GM23248 (cell line): ENCODE measurements at places on chromosomes 4 and X.

GRCh38 chr4:168856312-168856711 lies 153.7 kb downstream of the CBR4 start:
- peak; percentile 77 for DNase-seq

DNA sequence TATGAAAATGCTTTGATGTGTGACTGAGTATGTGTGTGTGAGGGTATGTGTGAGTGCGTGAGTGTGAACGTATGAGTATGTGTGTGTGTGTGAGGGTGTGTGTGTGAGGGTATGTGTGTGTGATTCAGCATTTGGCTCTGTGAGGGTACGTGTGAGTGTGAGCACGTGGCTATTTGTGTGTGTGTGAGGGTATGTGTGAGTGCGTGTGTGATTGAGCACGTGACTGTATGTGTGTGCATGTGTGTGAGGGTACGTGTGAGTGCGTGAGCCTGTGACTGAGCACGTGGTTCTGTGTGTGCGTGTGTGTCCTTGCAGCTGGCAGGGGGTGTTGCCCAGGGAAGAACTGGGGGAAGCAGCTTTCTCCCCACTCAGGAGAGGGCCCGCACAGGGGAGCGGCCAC lies 16.1 kb upstream of the PPP2R3B start:
- DNase-seq = no peak

GRCh38 chrX:118475903-118476302 lies 19.7 kb upstream of the DOCK11 start:
- no peak for DNase-seq

DNA sequence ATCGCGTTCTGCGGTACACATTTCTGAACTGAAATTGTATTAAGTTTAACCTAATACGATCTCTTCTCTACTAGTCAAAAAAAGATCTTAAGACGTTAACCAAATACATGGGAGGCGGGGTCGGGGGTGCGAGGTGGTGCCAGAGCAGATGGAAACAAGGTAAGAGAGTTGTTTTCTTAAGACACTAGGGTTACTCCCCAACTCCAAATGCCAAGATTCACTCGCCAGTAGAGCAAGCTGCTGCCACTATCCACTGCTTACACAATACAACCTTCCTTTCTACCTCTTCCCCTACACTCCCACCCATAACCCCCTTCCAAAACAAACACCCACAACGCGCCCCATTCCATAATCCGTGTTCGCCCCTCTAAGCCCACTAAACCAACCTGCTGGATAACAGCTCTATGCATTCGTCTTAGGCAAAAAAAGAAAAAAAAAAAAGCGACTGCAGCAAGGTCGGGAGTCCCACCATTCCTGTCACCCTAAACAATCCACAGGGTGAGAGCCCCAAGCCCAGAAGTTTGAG lies 1.3 kb downstream of the LCORL start:
- peak; percentile 45 for DNase-seq

DNA sequence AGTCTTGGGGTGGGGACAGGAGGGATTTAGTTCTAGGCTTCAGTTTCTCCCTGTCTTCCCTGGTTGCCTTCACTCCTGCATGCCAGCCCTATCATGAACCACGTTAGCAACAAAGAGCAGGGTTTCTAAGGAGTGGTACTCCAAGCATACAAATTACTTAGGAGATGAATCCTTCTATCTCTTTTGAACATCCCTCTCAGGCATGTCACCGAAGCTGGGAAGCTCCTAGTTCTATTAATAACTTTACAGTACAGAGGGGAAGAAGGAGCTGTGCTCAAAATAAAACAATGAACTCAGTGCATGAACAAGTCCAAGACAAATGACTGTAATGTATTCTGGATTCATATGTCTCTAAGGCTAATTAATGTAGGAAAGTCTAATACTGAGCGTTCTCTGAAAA lies 450.6 kb upstream of the RASGEF1B start:
- no peak for DNase-seq

DNA sequence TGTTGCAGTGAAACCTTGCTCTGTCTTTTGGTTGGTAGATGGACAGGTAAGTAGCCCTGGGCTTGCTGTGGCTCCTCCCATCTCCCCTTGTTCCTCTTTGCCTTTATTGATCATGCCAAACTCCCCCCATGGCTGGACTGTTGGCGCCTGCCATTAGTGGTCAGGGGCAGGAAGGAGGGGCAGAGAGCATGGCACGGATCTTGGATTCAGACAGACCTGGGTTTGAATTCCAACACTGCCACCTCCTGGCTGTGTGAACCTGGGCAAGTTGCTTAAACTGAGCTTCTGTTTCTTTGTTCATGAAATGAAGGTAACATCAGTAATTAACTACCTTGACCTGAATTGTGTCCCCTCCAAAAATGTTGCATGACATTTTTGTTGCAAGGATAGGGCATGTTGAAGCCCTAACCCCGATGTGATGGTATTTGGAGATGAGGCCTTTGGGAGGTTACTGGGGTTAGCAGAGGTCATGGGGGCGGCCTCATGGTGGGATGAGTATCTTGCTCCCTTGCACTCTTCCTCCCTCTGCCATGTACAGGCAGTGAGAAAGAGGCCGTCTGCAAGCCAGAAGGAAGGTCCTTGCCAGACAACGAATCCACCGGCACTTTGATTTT lies 6.0 kb downstream of the SLC2A9 start:
- DNase-seq = peak; percentile 52

- peak; percentile 95 for DNase-seq
Measured at GRCh38 chr4:52051615-52052474, 741 bp downstream of the SPATA18 start.

DNA sequence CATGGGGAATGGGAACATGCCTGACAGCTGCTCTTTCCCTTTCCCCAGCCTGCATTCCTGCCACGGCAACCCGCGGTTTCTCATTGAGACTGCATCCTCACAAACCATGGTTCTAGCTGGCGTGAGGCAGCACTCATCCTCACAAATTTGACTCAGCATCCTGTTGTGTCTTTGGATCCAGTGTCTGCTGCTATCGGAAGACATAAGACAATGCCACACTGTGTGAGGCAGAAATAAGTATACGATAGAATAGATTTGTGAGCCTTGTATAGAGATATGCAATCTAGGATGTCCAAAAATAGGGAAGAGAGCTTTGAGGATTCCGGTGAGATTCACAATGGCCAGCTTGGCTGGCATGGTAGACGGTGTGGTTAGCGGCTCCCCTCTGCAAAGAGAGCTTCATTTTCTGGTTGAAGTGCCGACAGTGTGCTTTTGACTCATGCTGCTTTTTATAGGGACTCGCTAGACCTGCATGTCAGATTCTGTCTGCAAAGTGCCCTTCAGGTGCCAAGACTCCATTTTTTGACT lies 161.3 kb upstream of the PSAPL1 start:
- DNase-seq = no peak

DNA sequence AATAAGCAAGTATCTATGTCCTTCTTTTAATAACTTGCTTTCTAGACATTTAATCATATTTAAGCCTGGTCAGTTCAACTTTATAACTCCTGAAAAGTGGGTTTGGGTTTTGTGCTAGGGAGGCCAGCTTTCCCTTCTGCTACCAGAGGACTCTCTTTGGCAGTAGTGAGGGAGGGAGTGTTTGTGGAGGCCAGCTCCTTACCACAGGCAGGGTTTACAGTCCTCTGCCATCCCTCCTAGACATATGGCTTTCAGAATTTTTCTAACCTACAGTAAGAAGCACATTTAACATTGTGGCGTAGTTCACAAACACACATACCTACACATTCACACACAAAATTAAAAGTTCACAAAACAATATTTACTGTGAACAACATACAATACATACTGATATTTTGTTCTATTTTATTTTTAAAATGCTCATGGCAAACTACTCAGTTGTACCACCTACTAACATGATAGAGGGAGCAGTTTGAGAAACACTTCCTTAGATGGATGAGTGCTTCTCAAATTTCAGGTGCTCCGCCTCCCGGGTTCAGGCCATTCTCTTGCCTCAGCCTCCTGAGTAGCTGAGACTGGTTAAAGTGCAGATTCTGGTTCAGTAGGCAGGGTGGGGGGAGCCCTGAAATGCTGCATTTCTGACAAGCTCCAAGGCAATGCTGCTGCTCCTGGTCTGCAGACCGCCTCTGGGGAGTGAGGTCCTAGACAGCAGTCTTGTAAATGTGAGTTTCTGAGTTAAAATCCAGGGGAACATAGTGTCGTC lies 86.7 kb downstream of the PTTG2 start:
- DNase-seq = no peak

DNA sequence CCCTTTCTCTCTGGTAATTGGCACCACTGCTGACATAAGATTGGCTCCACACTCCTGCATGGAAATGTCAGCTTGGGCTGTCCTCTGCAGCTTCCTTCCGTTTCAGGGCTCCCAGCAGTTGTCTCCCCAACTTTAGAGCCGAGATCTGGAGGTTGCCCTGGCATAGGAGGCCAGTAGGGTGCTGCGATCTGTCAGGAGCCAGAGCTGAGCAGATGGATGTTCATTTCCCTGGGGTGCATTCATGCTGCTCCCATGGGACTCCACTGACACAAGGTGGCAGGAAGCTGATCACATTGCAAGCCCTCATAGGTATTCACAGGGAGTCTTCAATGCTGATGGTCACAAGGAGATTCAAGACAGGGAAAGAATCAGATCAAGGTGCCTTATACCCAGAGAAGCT lies 116.6 kb upstream of the RAI2 start:
- no peak for DNase-seq

DNA sequence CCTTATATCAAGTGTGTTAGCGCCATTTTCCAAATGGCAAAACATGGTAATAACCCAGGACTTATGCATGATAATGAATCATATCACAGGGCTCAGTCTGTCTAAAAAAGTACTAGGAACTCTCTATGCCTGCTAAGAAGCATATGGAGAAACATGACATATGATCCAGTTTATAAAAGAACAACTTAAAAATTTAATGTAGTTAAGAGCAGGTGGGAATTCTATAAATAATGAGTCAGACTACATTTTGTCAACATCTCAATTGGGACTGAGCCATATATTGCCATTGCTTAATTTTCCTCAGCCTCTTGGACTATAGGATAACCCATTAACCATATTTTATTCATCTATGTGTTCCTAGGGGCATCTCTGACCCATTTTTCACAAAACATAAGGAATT lies 360.4 kb upstream of the AGA start:
- no peak for DNase-seq

- no peak for DNase-seq
Measured at GRCh38 chrX:47172549-47172948, 21.1 kb upstream of the UBA1 start.

- DNase-seq = no peak
Measured at GRCh38 chr4:47824840-47825239, 13.0 kb downstream of the CORIN start.

DNA sequence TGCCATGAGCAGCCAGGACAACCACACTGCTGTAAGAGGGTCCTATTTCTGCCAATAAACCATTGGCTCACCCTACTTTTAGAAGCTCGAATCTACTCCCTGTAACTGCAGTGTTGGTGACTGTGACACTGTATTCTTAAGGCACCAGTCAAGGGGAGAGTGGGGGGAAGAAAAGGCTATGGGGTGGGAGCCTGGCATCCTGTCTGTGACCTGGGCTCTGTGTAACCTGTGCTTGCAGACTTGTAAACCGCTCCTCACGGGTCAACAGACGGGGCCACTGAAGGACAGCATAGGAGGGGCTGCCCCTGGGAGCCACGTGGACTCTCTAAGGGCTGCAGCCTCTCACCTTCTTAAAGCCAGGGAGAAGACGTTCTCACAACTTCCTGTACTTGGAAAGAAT lies 42.2 kb upstream of the ENPP6 start:
- no peak for DNase-seq

- peak; percentile 16 for DNase-seq
Measured at GRCh38 chrX:129115104-129115503, 408.2 kb downstream of the SMARCA1 start.

DNA sequence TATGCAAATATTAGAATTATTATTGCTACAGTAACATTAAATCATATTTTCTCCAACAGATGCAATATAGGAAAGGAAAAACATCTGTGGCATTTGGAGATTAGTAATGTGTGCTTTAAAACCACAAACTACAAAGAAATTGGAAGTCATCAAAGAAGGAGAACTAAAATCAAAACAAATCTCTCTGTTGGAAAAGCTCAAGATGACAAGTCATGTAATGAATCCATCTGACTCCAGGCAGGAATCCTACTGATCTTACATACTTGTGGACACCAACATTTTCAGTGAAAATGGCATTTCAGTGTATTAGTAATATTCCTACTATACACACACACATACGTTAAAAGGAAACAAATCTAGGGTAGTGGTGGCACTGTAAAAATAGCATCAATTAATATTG lies 98.2 kb downstream of the SLC39A8 start:
- peak; percentile 1 for DNase-seq

- DNase-seq = no peak
Measured at GRCh38 chr4:127889903-127890302, 9.2 kb downstream of the PLK4 start.

DNA sequence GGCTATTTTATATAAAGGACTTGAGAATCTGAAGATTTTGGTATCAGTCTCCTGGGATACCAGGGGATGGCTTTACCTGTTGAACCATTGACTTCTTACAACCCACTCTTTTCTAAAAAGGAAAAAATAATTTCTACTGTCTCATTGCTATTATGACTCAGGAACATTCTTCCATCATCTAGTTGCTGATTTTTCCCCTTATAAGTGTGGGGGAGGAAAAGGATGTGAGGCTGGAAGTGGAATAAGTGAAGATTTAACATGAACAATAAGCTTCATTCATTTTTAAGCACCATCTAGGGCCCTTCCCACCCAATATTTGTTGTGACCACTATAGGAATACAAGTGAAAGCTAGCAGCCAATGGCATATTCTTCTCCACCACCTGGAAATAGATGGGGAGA lies 10.6 kb upstream of the MND1 start:
- peak; percentile 51 for DNase-seq

DNA sequence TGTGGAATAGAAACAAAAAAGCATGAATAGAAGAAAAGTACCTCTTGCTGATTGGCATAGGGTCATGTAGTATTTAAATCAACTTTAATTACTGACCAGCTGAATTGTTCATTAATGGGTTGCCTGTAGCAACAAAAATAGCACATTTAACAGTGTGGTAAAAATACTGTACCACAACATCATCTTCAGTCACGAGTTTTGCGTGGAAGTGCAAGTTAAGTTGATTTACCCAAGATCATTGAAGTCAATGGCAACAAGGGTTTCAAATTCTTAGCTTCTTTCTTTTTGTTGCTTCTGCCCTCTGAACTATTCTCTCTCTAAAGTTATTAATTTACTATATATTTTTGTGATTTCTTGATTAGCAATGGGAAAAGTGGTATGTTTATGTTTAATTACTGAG lies 526.6 kb downstream of the C4orf33 start:
- no peak for DNase-seq

DNA sequence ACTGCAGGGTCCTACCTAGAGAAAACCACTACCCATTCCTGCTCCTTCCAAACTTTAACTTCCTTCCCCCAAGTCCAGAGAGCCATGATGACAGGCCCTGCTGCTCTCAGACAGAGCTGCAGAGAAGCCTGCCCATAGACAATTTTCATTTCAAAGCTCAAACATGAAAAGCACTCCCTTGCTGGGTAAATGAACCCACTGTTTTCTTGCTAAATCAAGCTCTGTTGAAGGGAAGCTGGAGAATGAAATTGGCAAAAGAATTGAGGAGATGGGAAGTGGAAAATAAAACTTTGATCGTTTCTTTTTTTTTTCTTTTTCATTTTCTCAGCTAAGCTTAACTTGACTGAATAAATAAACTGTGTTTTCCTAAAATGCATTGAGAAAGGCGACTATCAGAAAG lies 331.1 kb upstream of the CPEB2 start:
- DNase-seq = no peak

- no peak for DNase-seq
Measured at GRCh38 chr4:98242063-98242462, 19.1 kb upstream of the RAP1GDS1 start.
